ENCODE measurements at places on chromosomes 5 and 9.
A peak's percentile ranks its signal among the peaks of the same experiment; 100 is the strongest.

DNA sequence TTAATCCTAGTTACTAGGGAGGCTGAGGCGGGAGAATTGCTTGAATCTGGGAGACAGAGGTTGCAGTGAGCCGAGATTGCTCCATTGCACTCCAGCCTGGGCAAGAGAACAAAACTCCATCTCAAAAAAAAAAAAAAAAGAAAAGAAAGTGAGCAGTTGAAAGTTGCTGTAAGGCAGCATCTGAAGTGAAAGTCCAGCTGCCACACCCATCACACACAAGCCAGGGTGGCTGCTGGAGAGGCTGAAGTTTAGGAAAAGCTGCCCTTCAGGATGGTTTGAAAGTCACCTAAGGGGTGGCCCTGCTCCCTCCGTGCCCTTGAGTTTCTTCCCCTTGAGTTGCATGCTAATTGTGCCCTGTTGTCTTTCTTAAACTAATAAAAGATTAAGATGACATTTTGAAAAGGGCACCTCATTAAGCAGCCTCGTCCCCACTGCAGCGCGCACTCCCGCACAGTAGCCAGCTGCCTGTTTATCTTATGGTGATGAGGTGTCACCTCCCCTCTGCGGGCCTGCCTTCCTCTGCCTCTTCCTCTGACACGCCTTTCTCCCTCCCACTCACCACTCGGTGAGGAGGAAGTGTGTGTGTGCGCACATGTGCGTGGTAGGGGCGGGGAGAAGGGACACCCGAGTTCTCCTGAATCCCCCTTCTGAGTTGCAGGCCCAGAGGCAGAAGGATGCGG lies 104.2 kb upstream of the PANK3 start:
- no peak for DNase-seq

GRCh38 chr5:95670568-95670967 lies 12.2 kb downstream of the SPATA9 start:
- no peak for DNase-seq

DNA sequence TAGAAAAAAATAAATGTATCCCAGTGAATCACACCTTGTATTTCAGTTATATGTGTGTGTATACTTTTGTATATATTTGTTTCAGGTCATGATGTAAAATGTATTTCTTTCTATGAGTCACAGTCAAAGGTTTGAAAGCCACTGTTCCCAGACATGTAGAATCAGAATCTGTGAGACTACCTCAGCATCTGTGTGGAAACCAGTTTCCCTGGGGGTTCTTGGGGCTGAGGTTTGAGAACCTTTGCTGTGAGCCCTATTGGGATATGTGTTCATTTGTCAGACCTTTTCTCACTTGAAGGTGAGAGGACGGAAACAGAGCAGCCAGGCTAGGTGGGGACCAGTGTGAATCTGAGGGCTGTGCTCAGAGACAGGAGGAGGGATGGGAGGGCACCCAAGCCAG lies 78.7 kb upstream of the SAP30L start:
- no peak for DNase-seq

DNA sequence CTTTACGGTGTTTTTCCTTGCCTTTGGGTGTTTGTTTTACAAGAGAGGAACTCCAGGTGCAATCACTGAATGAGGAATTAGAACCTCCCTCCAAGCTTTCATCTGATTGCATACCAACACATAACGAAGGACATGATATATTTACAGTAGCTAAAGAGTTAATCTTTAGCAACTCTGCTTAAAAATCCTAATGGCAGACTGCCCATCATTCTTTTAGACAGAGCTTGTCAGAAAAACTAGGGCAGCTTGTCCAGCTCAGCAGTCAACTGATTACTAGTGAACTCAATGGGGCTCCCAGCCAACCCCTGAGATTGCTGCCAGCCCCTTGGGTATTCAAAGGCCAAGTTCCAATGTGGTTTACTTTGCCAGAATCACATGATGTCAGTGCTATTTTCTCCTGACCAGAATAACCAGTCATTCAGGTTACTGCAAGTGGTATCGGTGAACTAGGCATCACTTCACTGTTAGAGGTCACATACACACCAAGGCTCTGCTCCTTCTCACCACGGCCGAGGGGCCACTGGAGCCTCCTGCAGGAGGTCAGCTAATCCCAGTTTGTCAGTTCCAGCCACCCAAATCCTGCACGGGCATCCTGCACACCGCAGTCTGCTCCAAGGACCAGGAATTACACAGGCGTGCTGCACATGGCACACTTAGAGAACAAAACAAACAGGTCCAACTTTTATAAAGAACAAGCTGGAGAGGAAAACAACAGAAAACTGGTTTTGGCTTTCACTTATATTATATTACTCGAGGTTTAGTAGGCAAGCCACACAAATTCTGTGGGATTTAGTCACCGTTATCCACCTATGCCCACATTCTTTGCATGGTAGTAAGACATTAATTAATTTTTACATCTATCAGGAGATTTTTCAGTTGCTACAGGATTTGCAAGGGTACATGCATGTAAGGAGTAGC lies 62.5 kb downstream of the NFIB start:
- no peak for DNase-seq

- DNase-seq = no peak
Measured at GRCh38 chr5:168319774-168320173, 28.3 kb downstream of the WWC1 start.

GRCh38 chr5:74642543-74642863 lies 2.0 kb upstream of the ENC1 start:
- DNase-seq = no peak

DNA sequence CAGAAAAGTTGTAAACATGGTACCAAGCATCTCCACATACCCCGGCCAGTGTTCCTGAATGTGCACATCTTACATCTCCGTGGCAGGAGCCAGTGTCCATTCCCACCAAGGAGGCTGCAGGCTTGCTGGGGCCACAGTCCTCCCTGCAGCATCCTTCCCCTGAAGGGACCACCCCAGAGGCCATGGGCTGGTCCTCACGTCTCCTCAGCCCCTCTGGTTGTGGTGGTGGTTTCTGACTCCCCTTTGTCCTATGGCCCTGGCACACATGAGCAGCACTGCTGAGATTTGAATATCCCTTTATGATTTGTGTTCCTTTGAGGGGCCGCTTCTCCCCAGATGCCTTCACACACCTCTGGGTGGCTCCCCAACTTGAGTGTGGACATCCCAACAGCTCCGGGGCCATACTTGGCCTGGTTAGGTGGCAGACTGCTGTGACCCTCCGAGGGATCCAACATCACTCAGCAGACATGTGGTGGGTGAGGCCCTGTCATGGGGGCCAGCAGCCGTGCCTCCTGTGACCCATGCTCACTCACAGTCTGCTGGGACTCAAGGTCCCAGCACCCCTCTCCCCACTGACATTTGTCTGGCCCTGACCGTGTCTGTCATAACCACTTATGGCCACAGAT lies 14.3 kb downstream of the PHF2 start:
- no peak for DNase-seq

DNA sequence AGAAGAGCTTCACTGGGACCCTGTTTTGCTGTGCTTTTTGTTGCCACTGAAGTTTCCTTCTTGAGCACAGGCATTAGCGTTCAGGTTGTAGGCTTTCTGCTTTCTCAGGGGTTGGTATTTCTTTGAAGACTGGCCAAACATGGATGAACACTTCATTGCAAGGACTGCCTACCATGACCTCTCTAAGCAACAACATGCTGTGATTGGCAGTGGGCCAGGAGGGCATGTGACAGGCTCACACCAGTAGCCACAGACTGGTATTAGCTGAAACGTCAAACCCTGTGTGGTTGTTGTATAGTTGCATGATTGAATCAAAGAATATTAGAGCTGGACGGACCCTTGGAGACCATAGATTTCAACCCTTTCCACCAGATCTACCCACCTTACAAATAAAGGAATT lies 20.0 kb upstream of the MLANA start:
- DNase-seq = no peak

DNA sequence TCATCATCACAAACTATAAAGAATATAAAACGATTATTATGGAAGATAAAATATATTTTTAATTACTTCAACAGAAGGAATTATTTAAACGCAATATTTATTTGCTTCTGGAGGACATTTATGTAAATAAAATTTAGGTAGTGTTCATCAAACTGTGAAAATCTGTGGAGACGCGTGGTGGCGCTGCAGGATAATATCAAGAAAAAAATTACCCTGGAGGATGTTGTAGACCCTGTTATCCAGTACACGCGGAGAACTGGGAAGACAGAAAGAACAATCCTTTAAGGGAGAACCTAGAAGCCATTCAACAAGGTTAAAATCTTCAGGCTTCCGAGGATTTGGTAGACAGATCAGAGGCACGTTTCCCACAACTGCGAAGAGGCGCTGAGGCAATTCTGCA lies at the start of gene PCDHB12:
TSS of gene PCDHB12 (plus strand) at position 242 of the 400 bp plus-strand sequence. CDS start 189 bp downstream, outside the sequence.
- DNase-seq = no peak

DNA sequence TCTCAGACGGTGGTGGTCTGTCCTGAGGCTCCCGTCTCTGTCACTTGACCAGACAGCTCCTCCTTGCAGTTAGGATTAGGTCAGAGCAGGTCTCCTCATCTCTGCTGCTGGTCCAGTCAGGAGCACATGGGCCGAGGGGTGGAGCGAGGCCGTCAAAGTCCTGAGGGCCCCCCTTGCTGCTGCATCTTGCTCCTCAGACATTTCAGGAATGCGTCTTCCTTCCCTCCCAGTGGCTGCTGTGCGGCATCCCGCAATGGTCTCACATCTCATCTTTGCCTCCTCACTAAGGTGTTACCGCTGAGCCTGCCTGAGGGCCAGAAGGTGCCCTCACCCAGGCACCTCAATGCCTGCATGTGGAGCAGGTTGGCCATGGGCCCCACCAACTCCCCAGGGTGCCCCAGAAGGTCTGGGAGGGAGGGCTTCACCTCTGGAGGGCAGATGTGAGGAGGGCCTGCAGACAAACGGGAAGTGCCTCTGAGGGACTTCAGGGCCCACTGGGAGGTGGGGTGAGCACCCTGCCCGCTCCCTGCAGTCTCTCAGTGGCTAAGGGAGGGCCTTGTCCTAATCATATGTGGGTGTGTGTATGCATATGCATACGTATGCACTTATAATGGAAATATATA lies 137.7 kb upstream of the LMX1B start:
- no peak for DNase-seq

GRCh38 chr9:14283276-14283675 lies 30.7 kb downstream of the NFIB start:
- no peak for DNase-seq

DNA sequence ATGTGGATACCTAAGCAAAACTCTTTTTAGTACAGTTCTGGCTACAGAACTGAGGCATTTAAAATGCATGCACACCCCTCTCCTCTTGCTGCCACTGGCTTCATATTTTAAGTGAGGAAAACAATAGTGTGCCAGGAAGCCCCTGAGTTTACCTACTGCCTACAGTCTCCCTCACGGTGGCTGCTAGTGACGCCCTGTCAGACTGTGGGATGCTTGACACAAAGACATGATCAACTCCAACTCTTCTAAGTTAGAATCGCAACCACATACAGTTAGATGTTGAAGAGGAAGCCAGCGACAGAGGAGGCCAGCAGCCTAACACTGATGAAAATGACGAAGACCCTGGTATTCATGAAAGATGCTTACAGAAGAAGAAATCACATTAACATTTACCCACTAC lies 1.3 kb downstream of the SEC16A start:
- DNase-seq = no peak

DNA sequence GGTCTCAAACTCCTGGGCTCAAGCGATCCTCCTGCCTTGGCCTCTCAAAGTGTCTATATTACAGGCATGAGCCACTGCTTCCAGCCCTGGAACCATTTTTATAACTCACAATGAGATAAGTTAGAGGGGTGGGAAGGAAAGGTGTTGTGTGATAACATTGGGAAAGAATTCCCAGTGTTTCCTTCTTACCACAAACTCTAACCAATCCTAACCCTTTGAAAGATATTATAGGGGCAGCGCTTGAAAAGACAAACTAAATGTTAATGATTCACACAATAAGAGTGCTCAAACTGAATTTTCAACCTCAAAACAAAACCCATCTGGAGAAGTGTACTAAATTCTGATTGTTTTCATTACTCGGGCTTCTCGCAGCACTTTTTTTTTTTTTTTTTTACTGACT lies 109.7 kb downstream of the TSSK1B start:
- DNase-seq = no peak

- DNase-seq = no peak
Measured at GRCh38 chr5:179232091-179232735, 113.0 kb downstream of the ADAMTS2 start.

- no peak for DNase-seq
Measured at GRCh38 chr9:93207326-93207814, 23.4 kb downstream of the WNK2 start.

- no peak for DNase-seq
Measured at GRCh38 chr5:171386006-171386671, 1.5 kb upstream of the NPM1 start.

- no peak for DNase-seq
Measured at GRCh38 chr9:4662989-4663792, 1.1 kb downstream of the PLPP6 start.

DNA sequence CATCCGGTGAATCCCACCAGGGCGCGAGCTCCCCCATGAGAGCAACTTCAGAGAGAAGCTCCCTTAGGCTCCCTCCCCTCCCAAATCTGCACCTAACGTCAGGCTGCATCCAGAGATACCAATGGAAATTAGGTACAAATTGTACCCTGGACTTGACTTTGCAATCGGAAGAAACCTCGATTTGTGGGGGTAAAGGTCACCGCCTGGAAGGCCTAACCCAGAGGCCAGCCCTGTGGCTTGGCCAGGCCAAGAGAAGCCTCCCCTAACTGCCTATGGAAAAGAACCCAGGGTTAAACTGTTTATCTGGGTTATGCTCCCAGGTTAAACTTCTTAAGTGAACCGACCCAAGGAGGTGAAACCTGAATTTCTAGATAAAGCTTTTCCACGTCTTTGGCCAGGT lies 80.4 kb downstream of the GTF3C4 start:
- DNase-seq = no peak

- DNase-seq = no peak
Measured at GRCh38 chr9:137814436-137814835, 63.1 kb upstream of the CACNA1B start.

- DNase-seq = no peak
Measured at GRCh38 chr9:136700959-136701667, 11.3 kb upstream of the DIPK1B start.

GRCh38 chr5:75616371-75616881 lies 5.2 kb downstream of the ANKDD1B start:
- no peak for DNase-seq

- DNase-seq = peak; percentile 95
Measured at GRCh38 chr5:91384671-91385430, 1.7 kb upstream of the ARRDC3 start.

GRCh38 chr5:176611435-176611834 lies 1.5 kb upstream of the GPRIN1 start:
- peak; percentile 25 for DNase-seq

DNA sequence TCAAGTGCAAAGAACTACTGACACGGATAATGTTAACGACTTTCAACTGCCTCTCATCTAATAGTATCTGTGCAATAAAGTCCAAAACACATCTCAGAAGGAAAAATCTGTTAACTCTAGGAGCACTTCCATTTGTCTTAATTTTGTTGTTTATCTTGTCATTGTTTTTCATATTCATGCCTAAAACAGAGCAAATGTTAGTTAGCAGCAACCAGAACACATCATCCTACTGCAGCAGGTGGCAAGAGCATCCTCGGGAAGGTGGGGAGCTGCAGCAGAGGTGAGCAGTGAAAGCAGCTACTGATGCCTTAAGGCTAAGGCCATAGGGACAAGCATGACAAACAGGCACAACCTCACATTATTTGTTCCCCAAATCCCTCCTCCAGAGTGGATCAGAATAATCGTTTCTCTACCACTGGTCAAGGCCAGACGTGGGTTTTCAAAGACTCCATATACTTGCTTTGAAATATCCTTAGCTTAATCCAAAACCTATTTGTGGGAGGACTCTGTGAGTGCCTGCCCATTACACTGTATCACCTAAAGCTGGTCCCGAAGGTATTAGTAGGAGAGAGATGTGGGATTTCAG lies 1.0 kb downstream of the HMGCS1 start:
- no peak for DNase-seq

Data from Kasumi-1 (cell line).